CD8-positive, alpha-beta T cell (primary cell): ENCODE measurements at places on chromosomes 2 and 18.

DNA sequence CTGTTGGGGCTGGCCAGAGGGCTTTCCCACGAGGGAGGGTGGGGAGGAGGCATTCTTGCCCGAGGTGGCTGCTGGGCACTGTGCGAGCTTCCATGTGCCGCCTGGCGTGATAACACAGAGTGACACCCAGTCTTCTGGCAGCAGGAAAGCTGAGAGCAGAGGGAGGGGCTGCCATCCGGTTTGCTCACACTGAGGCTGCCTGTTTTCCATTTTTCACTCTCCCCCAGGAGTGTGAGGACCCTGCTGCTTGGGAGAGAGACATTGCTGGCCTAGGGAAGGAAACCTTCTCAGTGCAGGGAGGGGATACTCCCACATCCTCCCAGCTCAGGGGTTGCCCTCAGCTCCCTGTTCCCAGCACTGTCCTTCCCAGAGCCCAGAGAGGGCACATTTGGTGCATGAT is 73.1 kb downstream of the INHBB start:
- peak; percentile 39 for DNase-seq

GRCh38 chr2:215529271-215529670 is 93.4 kb upstream of the FN1 start:
- DNase-seq, result no peak

GRCh38 chr2:188978291-188979081 is 4.3 kb downstream of the COL3A1 start:
- no peak for DNase-seq

- DNase-seq, result no peak
Measured at GRCh38 chr2:57330447-57330846, 716.2 kb upstream of the VRK2 start.

GRCh38 chr2:238645095-238645494 is 202.8 kb upstream of the TWIST2 start:
- DNase-seq, result no peak

DNA sequence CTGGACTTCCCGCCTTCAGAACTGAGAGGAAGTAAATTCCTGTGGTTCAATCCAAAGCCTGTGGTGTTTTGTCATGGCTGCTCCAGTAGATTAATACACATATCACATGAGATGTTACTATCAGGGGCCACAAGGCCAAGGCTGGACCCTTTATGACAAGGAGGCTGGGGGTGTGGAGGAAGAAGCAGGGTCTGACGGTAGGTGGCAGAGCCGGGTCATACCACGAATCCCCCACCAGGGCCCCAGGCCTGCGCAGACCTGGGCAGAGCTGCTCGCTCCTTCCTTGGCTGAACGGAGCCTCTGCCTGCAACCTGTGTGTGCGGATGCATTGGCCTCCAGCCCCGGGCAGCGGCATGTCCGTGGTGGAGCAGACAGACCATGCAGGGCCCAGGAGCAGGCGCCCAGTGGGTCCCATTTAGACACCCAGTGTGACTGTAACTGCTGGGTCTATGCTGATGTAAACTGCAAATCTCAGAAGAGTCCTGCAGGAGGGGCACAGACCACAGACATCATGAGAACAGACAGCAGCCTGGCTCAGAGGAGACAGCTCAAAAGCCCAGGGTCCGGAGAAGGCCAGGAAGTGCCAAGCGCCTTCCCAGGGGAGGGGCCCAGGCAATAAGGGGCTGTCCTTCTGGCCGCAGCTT is 155.2 kb downstream of the PXDN start:
- no peak for DNase-seq

DNA sequence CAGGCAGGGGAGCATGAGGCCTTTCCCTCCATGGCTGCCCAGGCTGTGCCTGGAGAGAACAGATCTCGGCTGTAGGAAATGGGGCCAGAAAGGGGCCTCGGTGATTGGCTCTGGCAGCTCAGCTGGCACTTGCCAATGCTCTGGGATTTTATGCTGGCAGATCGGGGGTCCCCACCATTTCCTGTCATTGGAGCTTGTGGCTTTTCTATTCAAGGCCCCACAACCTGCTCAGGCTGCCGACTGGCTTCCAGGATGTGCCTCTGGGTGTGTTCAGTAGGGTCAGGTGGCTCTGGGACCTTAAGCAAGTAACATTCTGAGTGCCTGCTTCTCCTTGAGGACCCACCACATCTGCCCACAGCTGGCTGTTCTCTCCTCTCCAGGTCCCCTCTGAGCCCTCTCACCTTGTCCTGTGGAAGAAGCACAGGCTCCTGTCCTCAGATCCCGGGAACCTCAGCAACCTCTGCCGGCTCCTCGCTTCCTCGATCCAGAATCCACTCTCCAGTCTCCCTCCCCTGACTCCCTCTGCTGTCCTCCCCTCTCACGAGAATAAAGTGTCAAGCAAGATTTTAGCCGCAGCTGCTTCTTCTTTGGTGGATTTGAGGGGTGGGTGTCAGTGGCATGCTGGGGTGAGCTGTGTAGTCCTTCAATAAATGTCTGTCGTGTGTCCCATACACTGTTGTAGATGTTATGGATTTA is 4.2 kb downstream of the GNLY start:
- no peak for DNase-seq

- DNase-seq, result peak; percentile 39
Measured at GRCh38 chr2:205706769-205707381, 24.6 kb downstream of the NRP2 start.

DNA sequence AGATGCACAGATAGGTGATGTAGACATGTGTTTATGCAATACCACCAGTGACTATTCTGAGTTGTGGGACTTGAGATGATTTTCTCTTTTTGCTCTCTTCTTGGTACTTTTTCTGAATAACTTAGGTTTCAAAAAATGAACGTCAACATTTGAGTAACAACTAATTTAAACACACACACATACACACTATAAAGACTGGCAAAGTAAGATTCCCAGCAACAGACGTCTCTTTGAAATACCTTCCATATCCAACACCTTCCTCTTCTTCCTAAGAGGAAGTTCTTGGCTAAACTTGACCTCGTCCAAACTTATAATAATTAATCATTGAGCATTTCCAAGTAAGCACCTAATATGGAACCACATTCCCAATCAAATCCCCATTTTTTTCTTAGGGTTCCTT is 81.6 kb upstream of the RGPD4 start:
- no peak for DNase-seq

GRCh38 chr2:182917924-182918323 is 51.5 kb upstream of the FRZB start:
- DNase-seq, result no peak
